Activated CD4-positive, alpha-beta T cell treated with anti-CD3 and anti-CD28 coated beads, Interleukin-2, amount 10 ng/mL, durations not matched to agents 7 days and 5 days (primary cell): ENCODE measurements at places on chromosomes 1 and 21.

DNA sequence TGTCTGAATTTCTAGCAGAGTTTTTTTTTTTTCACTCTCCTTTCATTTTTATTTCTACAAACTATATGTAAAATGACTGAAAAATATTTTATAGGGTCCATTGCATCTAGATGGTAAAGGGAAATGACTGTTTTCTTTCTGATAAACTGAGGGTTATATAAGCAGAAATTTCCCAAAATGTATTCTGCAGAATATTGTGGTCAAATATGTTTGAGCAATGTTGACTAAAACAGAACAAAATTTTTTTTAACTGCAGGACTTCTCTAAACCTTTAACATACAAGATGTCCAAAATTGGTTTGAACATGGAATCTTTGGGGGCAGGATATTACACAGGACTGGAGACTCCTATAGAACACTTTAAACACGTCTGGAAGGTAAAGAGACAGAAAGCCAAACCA lies 190.5 kb downstream of the TOMM20 start:
- H3K27ac ChIP-seq = no peak overlapping the region
- H3K4me3 ChIP-seq = no peak overlapping the region
- peaks cover 2% of the 10 kb centered on the region for H3K36me3 ChIP-seq
- no peak for DNase-seq
- peaks cover 10% of the 10 kb centered on the region for H3K4me1 ChIP-seq

DNA sequence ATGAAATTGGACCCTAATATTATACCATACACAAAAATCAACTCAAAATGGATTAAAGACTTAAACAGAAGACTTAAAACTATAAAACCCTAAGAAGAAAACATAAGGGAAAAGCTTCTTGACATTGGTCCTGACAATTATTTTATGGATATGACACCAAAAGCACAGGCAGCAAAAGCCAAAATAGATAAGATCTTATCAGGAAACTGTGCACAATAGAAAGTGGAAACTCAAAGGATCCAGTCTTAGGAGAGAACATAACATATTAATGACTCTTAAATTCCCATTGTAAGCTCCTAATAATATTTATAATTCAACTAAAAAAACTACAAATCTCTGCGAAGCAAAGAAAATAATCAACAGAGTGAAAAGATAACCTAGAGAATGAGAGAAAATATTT lies 39.8 kb downstream of the RGS13 start:
- H3K4me3 ChIP-seq = no peak overlapping the region
- H3K4me1 ChIP-seq = no peaks in the 10 kb centered on the region
- no peak for DNase-seq
- H3K27ac ChIP-seq = no peak overlapping the region
- H3K27me3 ChIP-seq = peaks cover 6% of the 10 kb centered on the region

GRCh38 chr1:158813164-158813563 lies 18.0 kb upstream of the MNDA start:
- no peak for DNase-seq
- H3K36me3 ChIP-seq = no peaks in the 10 kb centered on the region
- H3K4me1 ChIP-seq = peaks cover 13% of the 10 kb centered on the region
- H3K27me3 ChIP-seq = no peaks in the 10 kb centered on the region
- H3K4me3 ChIP-seq = no peak overlapping the region

- H3K4me3 ChIP-seq = no peak overlapping the region
- no peaks in the 10 kb centered on the region for H3K36me3 ChIP-seq
- no peak overlapping the region for H3K27ac ChIP-seq
- no peak for DNase-seq
- no peaks in the 10 kb centered on the region for H3K4me1 ChIP-seq
Measured at GRCh38 chr1:99661780-99662179, 15.9 kb downstream of the PALMD start.

GRCh38 chr1:113226148-113226547 lies 153.2 kb downstream of the LRIG2 start:
- no peaks in the 10 kb centered on the region for H3K36me3 ChIP-seq
- peaks cover 18% of the 10 kb centered on the region for H3K27me3 ChIP-seq
- H3K4me3 ChIP-seq = no peak overlapping the region
- no peak overlapping the region for H3K27ac ChIP-seq

DNA sequence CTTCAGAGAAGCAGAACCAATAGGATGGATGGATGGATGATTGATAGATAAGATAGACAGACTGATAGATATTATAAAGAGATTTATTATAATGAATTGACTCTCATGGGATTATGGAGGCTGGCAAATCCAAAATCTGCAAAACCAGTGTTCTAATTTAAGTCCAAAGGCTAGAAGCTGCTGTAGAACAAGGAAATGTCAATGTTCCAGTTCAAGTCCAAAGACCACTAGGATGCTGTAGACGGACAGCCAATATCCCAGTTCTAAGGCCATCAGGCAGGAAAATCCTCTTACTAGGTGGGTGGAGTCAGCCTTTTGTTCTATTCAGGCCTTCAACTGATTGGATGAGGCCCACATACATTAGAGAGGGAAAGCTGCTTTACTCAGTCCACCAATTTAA lies 4.1 kb upstream of the SLC44A3 start:
- H3K4me3 ChIP-seq = no peak overlapping the region
- H3K27ac ChIP-seq = no peak overlapping the region
- H3K27me3 ChIP-seq = peaks cover 53% of the 10 kb centered on the region
- H3K4me1 ChIP-seq = peaks cover 12% of the 10 kb centered on the region
- no peak for DNase-seq

DNA sequence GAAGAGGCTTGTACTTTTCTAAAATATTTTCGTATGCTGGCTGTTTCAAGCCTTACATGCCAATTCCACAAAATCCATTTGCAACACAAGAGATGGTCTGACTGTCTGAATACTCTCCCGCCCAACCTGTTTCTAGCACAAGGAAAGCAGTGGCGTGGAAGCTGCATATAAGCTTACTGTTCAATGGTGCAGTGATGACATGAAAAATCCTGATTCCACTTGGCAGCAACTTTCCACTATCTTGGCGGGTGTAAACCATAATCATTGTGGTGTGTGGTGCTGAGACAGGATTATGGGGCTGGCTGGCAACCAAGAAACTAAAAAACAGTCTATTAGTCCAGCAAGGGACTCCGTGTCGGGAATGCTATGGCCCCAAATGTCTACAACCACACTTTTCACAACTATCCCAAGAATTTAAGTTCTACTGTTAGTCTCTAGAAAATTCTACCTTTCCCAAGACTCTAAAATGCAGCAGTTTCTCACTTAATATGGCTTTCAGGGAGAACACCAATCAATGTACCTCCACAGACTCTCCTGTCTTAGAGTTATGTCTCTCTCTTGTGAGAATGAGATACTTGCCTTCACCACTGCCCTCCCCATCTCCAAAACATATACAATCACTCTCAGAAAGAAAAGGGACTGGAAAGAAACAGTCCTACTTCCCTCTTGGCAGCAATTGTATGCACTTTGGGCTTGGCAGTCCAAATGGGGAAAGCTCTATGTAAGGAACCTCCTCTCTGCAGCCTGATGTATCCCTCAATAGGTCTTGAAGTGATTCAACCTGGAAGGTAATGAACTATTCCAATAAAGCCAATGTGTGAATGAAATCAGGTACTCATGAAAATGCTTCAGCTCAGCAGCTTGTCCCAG lies 9.5 kb downstream of the COLGALT2 start:
- no peak for DNase-seq
- H3K27ac ChIP-seq = no peak overlapping the region
- no peaks in the 10 kb centered on the region for H3K36me3 ChIP-seq
- no peak overlapping the region for H3K4me3 ChIP-seq
- H3K27me3 ChIP-seq = peaks cover 58% of the 10 kb centered on the region

DNA sequence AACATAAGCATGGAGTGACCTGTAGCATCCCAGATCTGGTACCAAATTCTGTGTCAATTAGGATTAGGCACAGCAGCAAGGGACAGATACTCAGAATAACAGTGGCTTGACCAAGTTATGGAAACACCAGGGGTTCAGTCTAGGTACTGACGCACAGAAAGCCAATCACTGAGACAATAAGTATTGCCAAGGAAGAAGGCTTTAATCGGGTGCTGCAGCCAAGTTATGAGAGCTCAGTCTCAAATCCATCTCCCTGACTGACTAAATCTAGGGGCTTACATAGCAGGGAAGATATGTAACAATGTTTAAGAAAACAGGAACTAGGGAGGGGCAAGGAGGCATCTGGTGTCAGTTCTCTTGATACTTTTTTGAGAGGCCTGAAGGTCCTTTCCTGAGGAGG lies 39.6 kb upstream of the CTBS start:
- H3K4me1 ChIP-seq = no peaks in the 10 kb centered on the region
- H3K27me3 ChIP-seq = no peaks in the 10 kb centered on the region
- H3K36me3 ChIP-seq = peaks cover 9% of the 10 kb centered on the region
- H3K27ac ChIP-seq = no peak overlapping the region

DNA sequence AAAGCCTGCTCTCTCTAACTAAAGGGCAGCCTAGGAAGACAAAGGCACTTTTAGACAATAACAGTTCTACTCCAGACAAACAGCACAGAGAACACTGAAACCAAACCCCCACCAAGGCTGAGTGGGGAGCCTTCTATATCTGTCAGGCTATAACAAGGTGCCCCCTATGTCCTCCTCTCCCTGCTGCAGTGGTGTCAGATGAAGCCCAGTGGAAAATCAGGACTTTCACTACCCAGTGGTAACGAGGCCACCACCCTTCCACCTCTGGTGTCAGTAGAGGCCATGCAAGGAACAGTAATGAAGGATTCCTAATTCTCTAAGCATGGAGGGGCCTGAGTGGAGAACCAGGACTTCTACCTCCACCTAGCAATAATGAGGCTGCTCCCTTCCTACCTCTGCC lies 83.7 kb downstream of the ZSWIM5 start:
- H3K4me3 ChIP-seq = no peak overlapping the region
- H3K27ac ChIP-seq = no peak overlapping the region
- DNase-seq = no peak
- H3K36me3 ChIP-seq = no peaks in the 10 kb centered on the region
- peaks cover 3% of the 10 kb centered on the region for H3K27me3 ChIP-seq

GRCh38 chr1:152645146-152645545 lies 18.0 kb upstream of the LCE2D start:
- peaks cover 13% of the 10 kb centered on the region for H3K27me3 ChIP-seq
- H3K36me3 ChIP-seq = no peaks in the 10 kb centered on the region
- no peak for DNase-seq
- H3K27ac ChIP-seq = no peak overlapping the region

DNA sequence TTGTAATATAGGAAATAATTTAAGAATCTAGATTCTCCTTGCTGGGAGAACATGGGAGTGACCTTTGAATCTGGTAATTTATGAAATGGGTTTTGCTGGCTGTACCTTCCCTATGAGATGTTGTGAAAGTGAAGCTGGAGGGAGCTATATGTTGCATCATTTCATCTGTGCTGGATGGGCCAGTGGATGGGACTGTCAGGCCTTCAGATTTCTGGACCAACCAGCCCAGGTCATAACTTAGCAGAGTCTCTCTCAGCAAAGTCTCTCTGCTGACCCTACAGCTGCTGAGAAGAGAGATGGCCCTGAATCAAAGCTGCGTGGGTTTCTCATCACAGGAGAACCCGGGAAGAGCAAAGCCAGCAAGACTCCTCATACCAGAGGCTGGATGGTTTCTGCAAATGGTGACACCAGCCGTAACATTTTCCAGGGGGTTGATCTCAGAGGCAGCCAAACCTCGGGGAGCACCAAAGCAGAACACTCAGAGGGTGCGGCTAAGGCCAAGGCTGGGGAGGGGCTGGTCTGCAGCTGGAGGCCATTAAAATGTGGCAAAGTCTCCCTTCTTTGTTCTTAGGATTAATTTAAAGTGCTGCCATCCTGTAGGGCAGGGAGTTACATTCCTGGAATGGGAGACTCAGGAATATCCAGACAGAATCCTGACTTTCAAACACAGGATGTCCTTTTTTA lies 18.2 kb upstream of the PTGFRN start:
- H3K27ac ChIP-seq = no peak overlapping the region
- H3K36me3 ChIP-seq = peaks cover 2% of the 10 kb centered on the region
- H3K27me3 ChIP-seq = peaks cover 3% of the 10 kb centered on the region
- H3K4me3 ChIP-seq = no peak overlapping the region
- H3K4me1 ChIP-seq = no peaks in the 10 kb centered on the region
- DNase-seq = no peak

DNA sequence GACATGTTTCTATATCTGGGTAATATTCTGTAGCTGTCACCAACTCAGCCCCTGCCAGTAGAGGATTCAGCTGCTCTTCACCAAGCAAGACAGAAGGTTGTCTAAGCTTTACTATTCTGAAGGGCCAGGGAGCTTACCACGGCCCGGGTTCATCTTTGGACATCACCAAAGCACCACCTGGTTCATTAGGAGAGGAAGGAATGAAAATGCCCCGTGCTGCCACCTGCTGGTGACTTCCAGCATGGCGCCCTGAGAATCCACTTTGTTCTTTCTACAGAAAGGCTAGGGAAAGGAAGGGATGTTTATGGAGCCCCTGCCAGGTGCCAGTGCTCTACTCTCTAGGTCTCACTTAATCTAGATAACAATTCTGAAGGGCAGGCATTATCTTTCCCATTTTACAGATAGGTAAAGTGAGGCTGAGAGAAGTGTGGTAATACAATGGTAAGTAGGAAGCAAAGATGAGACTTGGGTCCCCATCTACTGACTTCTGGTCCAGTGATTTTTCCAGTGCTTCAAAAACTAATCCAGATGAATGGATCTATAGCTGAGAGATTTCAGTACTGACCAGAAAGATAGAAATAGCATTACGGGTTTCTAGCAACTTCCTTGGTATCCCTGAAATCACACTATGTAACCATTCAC lies 79.5 kb downstream of the BEND5 start:
- H3K4me3 ChIP-seq = no peak overlapping the region
- DNase-seq = peak; percentile 51
- peaks cover 4% of the 10 kb centered on the region for H3K27me3 ChIP-seq
- no peak overlapping the region for H3K27ac ChIP-seq

DNA sequence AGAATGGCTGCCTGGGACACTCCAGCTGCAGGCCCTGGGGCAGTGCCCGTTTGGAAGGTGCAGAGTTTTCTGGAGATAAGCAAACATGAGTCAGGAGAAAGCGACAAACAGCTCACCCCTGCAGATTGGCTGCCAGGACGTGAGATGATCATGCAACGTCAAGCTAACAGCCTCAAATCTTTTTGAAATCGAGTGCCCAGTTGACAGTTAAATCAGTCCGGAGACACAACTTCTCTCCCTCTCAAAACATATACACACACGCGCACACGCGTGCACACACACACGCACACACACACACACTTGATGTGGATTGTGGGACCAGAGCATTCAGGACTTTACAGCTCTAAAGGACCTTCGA lies 49.4 kb downstream of the TENT5C start:
- peaks cover 2% of the 10 kb centered on the region for H3K36me3 ChIP-seq
- H3K27me3 ChIP-seq = peaks cover 13% of the 10 kb centered on the region
- H3K4me1 ChIP-seq = peaks cover 84% of the 10 kb centered on the region
- peak overlapping the region; percentile 90 for H3K27ac ChIP-seq

GRCh38 chr1:160575112-160575664 lies 4.1 kb downstream of the CD84 start:
- H3K27ac ChIP-seq = peak overlapping the region; percentile 86
- H3K27me3 ChIP-seq = no peaks in the 10 kb centered on the region
- peaks cover 45% of the 10 kb centered on the region for H3K36me3 ChIP-seq
- peaks cover 85% of the 10 kb centered on the region for H3K4me1 ChIP-seq
- DNase-seq = no peak
- H3K4me3 ChIP-seq = peak overlapping the region; percentile 59
